ENCODE measurements at places on chromosomes 1 and 21.

DNA sequence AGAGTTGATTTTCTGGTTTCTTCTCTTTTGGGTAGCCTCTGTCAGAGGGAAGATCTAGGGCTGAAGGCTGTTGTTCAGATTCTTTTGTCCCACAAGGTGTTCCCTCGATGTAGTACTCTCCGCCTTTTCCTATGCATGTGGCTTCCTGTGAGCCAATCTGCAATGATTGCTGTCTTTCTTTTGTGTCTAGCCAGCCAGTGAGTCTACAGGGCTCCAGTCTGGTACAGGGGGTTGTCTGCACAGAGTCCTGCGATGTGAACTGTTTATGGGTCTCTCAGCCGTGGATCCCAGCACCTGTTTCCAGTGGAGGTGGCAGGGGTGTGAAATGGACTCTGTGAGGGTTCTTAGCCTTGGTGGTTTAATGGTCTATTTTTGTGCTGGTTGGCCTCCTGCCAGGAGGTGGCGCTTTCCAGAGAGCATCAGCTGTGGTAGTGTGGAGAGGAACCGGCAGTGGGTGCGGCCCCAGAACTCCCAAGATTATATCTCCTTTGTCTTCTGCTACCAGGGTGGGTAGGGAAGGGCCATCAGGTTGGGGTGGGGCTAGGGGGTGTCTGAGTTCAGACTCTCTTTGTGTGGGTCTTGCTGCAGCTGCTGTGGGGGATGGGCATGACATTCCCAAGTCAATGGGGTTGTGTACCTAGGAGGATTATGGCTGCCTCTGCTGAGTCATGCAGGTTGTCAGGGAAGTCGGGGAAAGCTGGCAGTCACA, 81.3 kb upstream of the C21orf91 start:
- no peak for DNase-seq

GRCh38 chr1:59852117-59852516, 37.4 kb downstream of the HOOK1 start:
- DNase-seq, result no peak

GRCh38 chr1:76668046-76668445, 199.2 kb upstream of the ST6GALNAC5 start:
- DNase-seq, result no peak

DNA sequence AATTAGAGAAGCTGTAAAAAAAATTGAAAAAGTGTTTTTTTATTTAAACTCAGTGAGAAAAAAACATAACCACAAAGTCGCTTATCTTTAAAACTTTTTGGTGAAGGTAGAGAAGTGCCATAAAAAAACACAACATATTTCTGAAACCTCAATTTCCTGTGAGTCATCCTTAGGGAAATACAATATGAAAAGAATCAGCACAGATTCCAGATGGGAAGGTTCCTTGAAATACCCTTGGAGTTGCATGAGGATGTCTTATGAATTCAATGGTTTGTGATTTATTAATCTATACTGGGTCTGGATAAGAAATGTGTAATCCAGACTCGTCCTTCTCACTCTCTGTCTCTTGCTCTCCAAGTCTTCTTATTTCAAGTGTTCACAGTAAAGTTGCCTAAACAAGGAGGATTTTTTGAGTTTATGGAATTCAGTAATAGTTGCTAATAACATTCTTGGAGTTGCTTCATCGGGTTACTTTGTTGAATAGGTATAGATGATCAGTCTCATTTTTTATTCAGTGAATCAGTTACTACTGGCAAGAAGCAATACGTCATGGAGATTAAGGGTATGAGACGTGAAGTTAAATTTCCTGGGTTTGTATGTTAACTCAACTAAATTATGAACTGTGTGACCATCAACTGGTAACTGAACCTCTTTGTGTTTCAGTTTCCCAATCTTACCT, 191.4 kb downstream of the KCNK2 start:
- no peak for DNase-seq

DNA sequence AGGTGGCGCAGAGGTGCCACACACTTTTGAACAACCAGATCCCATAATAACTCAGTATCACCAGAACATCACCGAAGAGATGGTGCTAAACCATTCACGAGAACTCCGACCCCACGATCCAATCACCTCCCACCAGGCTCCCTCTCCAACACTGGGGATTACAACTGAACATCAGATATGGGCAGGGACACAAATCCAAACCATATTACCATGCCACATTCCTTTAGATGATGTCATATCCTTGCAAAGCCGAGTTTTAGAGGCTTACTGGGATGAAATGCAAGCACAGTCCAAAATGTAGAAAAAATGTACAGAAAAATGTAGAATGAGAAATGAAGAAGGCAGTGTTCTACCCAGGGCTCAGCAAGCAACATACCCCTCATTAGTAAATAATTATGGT, 64.7 kb downstream of the SGIP1 start:
- no peak for DNase-seq

DNA sequence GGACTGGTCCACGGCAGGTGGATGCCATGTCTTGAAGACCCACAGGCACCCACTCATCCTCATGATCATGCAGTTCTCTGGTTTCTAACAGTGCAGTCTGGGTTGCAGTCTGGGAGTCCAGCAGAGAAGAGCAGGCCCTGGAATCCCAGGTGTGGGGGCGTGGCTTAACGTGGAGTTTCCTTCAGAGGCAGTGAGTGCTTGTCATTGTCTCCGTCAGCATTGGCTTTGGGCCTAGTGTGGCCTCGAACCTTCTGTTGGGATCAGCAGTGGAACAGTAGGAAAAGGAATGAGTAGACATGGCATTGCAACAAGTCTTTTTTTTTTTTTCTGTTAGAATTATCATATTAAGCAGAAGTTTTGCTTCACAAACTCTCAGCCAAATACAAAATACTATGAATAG, 12.8 kb downstream of the LGALS8 start:
- no peak for DNase-seq

All from 8988T (cell line).